ENCODE measurements at places on chromosomes 5 and 9.

GRCh38 chr5:135308245-135308644, 90.8 kb downstream of the MACROH2A1 start:
- peak; percentile 67 for ATAC-seq

DNA sequence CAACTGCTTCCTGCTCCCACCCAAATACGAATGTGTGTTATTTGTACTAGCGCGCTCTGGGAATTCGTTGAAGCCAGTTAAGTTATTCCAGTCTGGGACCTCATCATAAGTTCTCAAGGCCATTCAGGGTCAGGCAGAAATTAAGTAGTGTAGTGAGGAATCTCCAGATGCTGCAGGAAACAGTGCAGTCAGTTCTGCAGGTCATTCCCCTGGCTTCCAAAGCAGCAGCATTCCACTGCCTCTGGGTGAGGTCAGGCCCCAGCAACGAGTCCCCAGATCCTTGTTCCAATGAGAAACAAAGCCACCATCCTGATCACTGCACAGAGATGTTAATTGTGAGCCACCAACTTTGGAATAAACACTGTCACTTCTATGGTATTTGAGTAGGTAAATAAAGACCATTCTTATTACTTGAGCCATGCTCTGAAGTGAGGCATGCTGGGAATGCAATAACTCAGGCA, 33.1 kb downstream of the SVEP1 start:
- no peak for ATAC-seq

DNA sequence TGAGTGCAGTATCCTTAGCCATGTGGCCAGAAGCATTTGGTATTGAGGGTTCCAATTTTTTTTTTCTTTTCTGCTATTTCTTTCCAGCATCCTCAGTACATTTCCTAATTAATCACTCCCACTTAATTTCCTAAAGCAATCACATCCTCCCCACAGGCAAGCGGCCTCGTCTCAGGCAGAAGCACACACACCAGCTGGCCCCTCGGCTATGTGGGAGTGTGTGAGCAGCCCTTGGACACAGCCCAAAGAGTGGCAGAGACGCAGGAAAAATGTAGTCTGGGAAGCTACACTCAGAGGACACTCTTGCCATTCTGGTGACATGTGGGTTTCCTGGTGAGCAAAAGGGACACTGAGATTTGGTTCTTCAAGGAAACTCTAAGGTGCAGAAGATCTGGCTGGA, 20.7 kb downstream of the SLIT3 start:
- no peak for ATAC-seq

- no peak for ATAC-seq
Measured at GRCh38 chr5:169939731-169940130, 40.6 kb downstream of the INSYN2B start.

GRCh38 chr9:115382865-115383264, 264.9 kb upstream of the TNC start:
- no peak for ATAC-seq

GRCh38 chr5:14171046-14171445, 27.9 kb downstream of the TRIO start:
- ATAC-seq: no peak

- ATAC-seq: no peak
Measured at GRCh38 chr9:94665613-94666012, 26.3 kb upstream of the FBP1 start.

DNA sequence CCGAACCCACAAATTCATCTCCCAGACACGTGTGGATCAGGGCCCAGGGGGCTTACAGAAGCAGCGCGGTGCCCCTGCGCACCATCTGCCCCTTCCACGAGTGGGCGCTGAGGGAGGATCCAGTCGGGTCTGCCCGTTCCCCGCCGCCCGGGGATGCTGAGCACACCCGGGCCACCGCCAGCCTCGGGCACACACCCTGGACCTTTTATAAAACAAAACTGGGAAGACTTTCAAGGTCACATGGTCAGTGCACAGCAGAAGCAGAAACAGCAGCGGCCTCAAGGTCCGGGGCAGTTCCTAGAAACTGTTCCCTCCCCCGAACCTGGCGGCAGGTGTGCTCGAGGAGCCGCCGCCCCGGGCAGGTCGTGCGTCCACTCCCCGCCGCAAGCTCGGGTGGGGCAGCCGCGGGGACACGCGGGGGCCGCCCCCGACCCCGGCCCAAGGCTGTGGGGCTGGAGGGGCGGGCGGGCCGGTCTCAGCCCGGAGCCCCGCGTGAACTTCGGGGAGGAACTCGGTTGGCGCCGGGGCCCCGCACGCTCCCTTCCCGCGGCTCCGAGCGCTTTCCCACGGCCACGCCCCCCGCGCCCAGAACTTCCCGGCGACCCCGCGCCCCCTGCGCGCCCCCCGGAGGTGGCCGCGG, 633 bp upstream of the PPP1R26 start:
- ATAC-seq: peak; percentile 22

- ATAC-seq: no peak
Measured at GRCh38 chr9:11319538-11319937, 706.7 kb upstream of the PTPRD start.

- no peak for ATAC-seq
Measured at GRCh38 chr9:18942801-18943200, 90.2 kb downstream of the SAXO1 start.

- ATAC-seq: no peak
Measured at GRCh38 chr5:139523635-139524445, 37.3 kb upstream of the UBE2D2 start.

- no peak for ATAC-seq
Measured at GRCh38 chr9:6575324-6576034, 70.0 kb downstream of the GLDC start.

DNA sequence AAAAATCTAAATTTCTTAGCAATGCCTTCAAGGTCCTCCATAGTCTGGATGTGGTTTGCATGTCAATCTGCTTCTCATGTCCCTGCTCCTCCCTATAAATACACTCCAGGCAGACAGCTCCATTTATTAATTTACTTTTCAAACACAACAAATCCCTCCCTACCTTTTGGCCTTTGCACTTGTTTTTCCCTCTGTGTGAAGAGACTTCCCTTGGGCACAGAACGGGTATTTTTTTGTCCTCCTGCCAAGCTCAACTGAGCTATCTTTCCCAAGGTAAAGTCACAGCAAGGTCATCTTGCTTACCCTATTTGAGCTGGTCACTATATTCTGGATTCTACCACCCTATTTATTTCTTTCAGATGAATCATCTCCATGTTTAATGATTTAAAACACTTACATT, 159.6 kb upstream of the ANKH start:
- ATAC-seq: no peak

DNA sequence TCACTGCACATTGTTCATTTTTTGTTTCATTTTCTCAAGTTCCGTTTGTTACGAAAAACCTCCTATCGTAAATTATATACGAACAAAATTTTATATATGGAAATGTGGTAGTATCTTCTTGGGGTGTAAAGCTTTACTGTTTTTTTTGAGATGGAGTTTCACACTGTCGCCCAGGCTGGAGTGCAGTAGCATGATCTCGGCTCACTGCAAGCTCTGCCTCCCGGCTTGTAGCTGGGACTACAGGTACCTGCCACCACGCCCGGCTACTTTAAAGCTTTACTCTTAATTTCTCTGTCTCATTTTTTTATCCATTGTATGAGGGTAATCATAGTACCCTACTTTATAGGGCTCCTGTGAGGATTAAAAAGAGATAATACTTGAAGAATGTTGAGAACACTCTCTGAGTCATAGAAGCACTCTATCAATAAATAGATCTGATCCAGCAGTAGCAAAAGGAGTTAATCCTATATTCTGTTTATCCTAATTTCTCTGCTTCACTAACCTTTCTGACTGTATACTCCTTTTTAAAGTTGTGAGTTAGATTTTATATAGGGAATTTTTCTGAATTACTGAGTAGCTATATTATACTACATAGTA, 5.6 kb upstream of the LRRC70 start:
- ATAC-seq: no peak

DNA sequence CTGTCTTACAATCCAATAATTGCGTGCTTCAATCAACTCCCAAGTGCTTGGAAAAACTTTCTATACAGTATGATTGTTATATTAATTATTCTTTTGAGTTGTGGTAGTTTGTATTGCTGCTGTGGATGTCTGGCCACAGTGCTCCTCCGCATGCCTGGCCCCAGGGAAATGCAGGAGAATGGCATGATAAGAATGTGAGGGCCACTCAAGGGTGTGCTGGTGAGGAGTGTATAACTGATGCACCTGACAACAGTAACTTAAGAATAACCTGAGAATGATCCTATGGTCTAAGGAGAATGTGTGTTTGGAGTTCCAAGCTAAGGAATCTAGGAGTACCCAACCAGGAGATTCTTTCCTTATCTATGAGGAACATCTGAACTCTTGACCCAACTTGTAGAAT, 152.9 kb upstream of the APC start:
- ATAC-seq: no peak

DNA sequence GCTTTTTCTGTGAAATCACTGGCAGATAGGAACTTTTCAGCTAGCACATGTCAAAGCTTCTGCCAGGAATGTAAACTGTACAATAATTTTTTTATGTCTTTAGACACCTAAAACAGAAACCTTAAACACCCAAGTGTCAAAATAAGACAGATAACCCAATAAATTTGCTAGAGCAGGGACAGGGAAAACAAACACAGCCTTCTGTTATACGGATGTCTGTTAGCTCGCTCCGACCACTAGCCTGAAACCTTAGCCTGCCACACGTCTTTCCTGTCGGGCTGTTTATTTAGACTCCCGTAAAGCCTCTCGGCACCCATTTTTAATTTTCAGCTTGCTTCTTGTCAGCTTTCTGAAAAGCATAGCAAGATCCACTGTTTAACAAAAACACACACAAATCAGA, 355.4 kb upstream of the SLC24A2 start:
- no peak for ATAC-seq

- ATAC-seq: no peak
Measured at GRCh38 chr5:56166671-56167385, 66.3 kb downstream of the ANKRD55 start.

DNA sequence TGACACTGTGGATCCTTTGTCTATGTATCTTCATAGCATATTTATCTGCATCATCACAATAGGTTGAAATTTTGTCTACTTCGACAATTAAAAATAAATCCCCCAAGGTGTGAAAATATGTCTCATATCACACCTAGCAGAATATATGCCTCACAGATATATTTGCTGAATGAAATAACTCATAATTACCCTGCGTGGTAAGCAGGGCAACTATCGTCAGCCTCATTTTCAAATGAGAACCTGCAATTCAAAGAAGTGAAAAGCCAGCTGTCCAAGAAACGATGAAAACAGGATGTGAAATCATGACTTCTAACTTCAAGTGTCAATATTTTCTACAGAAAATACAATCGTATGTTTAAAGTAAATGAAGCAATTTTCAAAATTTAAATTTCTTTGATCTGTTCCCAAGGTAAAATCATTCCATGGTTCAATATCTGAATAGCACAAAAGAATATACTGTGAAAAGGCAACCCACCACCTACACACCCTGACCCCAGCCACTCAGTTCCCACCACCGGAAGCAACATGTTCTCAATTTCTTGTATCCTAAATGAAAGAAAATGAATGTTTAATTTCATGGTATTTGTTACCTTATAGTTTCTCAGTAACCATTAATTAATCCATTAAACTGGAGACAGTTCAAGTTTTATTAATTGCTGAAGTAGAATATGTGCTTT, 57.1 kb downstream of the TBCA start:
- ATAC-seq: peak; percentile 85

- ATAC-seq: no peak
Measured at GRCh38 chr5:113084402-113085083, 107.9 kb downstream of the DCP2 start.

GRCh38 chr5:171258737-171259415, 50.2 kb upstream of the TLX3 start:
- no peak for ATAC-seq

DNA sequence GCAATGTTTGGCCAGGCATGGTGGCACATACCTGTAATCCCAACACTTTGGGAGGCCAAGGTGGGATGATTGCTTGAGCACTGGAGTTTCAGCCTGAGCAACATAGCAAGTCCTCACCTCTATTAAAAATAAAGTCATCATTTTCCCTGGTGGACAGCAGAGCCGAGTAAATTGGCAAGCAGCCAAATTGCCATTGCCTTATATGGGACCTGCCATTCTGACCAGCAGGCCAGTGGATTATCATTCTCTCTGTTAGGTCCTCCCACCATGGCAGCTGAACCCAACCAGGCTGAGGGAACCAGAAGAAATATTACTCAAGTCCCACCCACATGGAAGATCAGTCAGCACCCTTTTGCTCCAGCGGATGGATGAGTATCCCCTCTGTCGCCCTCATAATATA, 1829.9 kb downstream of the EFNA5 start:
- no peak for ATAC-seq

DNA sequence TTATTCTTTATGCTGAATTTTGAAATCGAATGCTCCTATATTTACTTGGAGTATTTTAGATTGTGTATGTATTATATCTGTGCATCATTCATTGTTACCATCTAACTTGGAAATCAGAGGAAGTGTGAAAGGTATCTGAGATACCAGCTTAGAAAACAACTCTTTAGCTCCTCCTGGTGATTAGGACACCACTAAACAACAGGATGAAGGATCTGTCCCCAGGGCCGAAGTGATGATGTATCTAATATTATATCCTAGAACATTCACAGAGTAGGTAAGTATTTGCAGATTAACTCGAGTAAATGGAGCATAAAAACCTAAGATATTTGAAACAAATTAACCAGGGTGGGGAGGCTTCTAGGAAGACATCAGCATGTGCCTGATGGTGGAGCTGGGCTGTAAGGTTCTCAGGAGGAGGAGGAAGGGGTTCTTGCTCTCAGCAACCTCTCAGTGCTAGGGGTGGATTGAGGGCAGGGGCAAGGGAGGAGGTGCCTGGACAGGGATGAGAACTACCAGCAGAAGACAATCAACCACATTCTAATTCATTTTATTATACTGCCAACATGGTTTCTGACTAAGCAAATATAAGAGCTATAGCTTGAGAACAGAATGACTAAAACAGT, 2.6 kb upstream of the NFIL3 start:
- ATAC-seq: no peak

DNA sequence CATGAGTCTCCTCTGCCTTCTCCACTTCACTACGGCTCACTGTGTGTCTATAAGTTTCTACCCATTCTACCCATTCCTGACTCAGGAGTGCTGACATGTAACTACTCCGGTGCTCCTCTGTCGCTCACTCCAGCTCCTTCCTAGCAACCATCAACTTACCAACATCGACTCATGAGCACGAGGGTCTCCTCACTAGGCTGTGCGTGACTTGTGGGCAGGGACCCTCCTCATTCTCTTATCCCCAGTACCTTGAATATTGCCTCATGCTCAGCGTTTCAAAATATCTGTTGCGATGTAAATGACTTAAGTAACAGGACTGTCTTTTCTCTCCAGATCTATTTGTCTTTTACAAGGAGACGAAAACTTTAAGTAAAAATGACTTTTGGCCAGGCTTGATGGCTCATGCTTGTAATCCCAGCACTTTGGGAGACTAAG, 73.1 kb downstream of the BASP1 start:
- ATAC-seq: no peak

GRCh38 chr5:35202319-35203111, 27.8 kb downstream of the PRLR start:
- peak; percentile 68 for ATAC-seq

DNA sequence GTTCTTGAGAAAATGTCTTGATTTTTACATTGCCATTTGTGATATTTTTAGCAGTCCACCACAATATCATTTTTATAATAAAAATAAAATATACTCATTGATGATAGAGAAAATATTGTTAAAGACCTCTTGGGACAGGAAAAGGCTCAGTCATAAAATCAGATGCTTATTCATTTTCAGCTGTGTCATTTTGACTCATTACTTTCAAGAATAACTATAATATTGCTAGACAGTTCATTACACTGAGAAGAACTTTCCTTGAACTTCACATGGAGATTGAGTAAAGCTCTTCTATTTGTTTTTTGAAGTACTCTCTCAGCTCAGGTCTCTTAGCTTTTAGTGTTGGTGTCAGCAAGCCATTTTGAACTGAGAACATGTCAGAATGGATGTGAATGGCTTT, 8.5 kb upstream of the MEIKIN start:
- ATAC-seq: peak; percentile 70
